ENCODE measurements at places on chromosomes 7 and 10.

DNA sequence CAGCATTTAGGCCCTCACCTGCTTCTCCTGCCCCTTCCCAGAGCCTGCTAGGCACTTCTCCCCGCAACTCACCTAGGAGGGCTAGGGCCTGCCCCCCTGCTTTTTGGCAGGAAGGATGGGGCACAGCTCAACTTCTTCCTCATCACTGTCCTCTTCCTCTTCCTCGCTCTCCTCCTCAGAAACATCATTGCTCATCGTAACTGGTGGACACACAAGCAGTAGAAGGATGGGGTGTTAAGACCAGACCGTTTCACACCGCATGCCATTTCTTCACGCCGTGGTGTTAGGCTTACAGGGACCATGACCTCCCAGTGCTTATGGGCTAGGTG, 1.6 kb downstream of the NPM3 start:
- DNase-seq = no peak

GRCh38 chr7:96314402-96315124, 7.3 kb downstream of the SLC25A13 start:
- DNase-seq = no peak

DNA sequence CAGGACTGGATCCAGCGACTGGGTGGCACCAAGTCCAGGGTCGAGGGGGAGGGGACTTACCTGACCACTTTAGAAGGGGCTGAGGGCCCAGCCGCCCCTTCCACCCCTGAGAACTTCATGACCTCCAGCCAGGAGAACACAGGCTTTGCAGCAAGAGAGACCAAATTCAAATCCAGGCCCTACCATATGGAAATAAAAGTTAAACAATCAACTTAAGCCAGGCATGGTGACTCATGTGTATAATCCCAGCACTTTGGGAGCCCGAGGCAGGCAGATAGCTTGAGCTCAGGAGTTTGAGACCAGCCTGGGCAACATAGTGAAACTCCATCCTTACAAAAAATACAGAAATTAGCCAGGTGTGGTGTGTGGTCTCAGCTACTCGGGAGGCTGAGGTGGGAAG, 61.9 kb downstream of the COL13A1 start:
- DNase-seq = no peak

- no peak for DNase-seq
Measured at GRCh38 chr10:16999665-17000451, 129.8 kb downstream of the CUBN start.
